Urinary bladder (tissue), 4 donors: ENCODE measurements at places on chromosomes 16 and 17. TPM values are rescaled to one million over a fixed set of nuclear protein-coding genes. Genes with fewer than 3 reads are reported as not detected.

The RNF43 gene
- polyA plus RNA-seq: 1.2 TPM

The CNTNAP4 gene
- 0.16 TPM for polyA plus RNA-seq

The TP53TG3B gene
- not detected for polyA plus RNA-seq

The ZNF469 gene
- polyA plus RNA-seq: 1.3 TPM

The MYH1 gene
- polyA plus RNA-seq: not detected

The CDK5R1 gene
- polyA plus RNA-seq: 0.60 TPM

The ITGAE gene
- 34.6 TPM for polyA plus RNA-seq

The KCNJ2 gene
- polyA plus RNA-seq: 0.84 TPM

The FAM234A gene
- polyA plus RNA-seq: 115 TPM

The KREMEN2 gene
- polyA plus RNA-seq: not detected

The ALKBH5 gene
- polyA plus RNA-seq: 83.8 TPM

The DHRS11 gene
- polyA plus RNA-seq: 9.4 TPM

The COG1 gene
- 27.0 TPM for polyA plus RNA-seq

The MYL11 gene
- polyA plus RNA-seq: 1.4 TPM

The SP6 gene
- polyA plus RNA-seq: 2.3 TPM

The COX11 gene
- polyA plus RNA-seq: 70.1 TPM

The BFAR gene
- polyA plus RNA-seq: 47.7 TPM

The OR1A1 gene
- polyA plus RNA-seq: not detected

The RSAD1 gene
- 29.2 TPM for polyA plus RNA-seq

The NTN1 gene
- polyA plus RNA-seq: 23.9 TPM

The KRT23 gene
- 0.87 TPM for polyA plus RNA-seq

The LLGL2 gene
- 15.1 TPM for polyA plus RNA-seq

The PERCC1 gene
- polyA plus RNA-seq: not detected

The ZG16B gene
- 5.1 TPM for polyA plus RNA-seq

The SHCBP1 gene
- 0.47 TPM for polyA plus RNA-seq

The KRT36 gene
- not detected for polyA plus RNA-seq

The CCL14 gene
- polyA plus RNA-seq: 184 TPM

The NPIPA8 gene
- polyA plus RNA-seq: 0.11 TPM

The PSMC3IP gene
- polyA plus RNA-seq: 7.9 TPM

The SEZ6L2 gene
- polyA plus RNA-seq: 1.5 TPM

The CCDC78 gene
- 0.49 TPM for polyA plus RNA-seq

The SSTR5 gene
- polyA plus RNA-seq: 0.20 TPM

The PLA2G10 gene
- polyA plus RNA-seq: 1.4 TPM
